ENCODE measurements at places on chromosomes 5 and 9. TPM values are rescaled to one million over a fixed set of nuclear protein-coding genes. Genes with fewer than 3 reads are reported as not detected.
A peak's percentile ranks its signal among the peaks of the same experiment; 100 is the strongest.

DNA sequence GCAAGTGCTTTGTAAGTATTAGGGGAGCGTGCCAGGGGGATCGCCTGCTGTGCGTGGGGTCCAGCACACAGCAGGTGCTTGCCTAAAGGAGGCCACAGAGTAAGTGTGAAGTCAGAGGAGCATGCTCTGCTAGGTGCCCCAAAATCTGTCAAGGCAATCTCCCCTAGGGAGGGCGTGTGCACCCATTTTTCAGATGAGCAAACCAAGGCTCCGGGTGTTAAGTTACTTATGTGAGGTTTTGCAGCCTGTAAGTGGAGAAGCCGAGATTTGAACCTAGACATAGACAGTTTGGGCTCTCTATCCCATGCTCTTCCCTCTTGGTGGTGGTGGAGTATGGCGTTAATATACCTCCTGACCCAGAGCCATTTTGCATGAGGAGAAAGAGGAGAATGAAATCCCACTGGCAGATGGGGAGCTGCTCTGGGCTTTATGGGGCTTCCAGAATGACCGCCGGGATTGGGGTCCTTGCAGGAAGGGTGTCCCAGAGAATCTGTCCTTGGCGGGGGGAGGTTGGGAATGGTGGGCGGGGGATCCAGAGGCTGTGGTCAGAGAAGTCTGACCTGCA is 14.1 kb downstream of the NDST1 start:
- no peak overlapping the region for H3K4me3 ChIP-seq
- peaks cover 46% of the 10 kb centered on the region for H3K4me1 ChIP-seq
- no peaks in the 10 kb centered on the region for H3K36me3 ChIP-seq
- no peaks in the 10 kb centered on the region for H3K27me3 ChIP-seq
- no peak for DNase-seq

- no peaks in the 10 kb centered on the region for H3K4me1 ChIP-seq
- H3K4me3 ChIP-seq: no peak overlapping the region
Measured at GRCh38 chr9:77475641-77476473, 172.3 kb downstream of the GNA14 start.

- H3K36me3 ChIP-seq: no peaks in the 10 kb centered on the region
- no peaks in the 10 kb centered on the region for H3K27me3 ChIP-seq
- DNase-seq: no peak
- H3K4me3 ChIP-seq: no peak overlapping the region
Measured at GRCh38 chr5:120806202-120806601, 342.1 kb downstream of the PRR16 start.

- H3K4me1 ChIP-seq: no peaks in the 10 kb centered on the region
- no peak overlapping the region for H3K27ac ChIP-seq
- no peaks in the 10 kb centered on the region for H3K27me3 ChIP-seq
- no peaks in the 10 kb centered on the region for H3K36me3 ChIP-seq
Measured at GRCh38 chr9:13970018-13970417, 343.9 kb downstream of the NFIB start.

GRCh38 chr9:88605512-88606362 is 70.8 kb downstream of the NXNL2 start:
- no peak overlapping the region for H3K4me3 ChIP-seq
- peaks cover 3% of the 10 kb centered on the region for H3K4me1 ChIP-seq
- H3K27me3 ChIP-seq: no peaks in the 10 kb centered on the region
- no peaks in the 10 kb centered on the region for H3K36me3 ChIP-seq
- peak overlapping the region; percentile 10 for H3K27ac ChIP-seq
- no peak for DNase-seq

- H3K27ac ChIP-seq: no peak overlapping the region
- no peak for DNase-seq
- H3K4me1 ChIP-seq: peaks cover 5% of the 10 kb centered on the region
Measured at GRCh38 chr9:38370176-38370575, 22.3 kb upstream of the ALDH1B1 start.

- DNase-seq: no peak
- no peak overlapping the region for H3K4me3 ChIP-seq
- H3K27ac ChIP-seq: no peak overlapping the region
- H3K36me3 ChIP-seq: no peaks in the 10 kb centered on the region
- H3K27me3 ChIP-seq: no peaks in the 10 kb centered on the region
Measured at GRCh38 chr5:151766975-151767374, 4.8 kb upstream of the G3BP1 start.

GRCh38 chr9:108166519-108166918 is 677.0 kb upstream of the KLF4 start:
- H3K27ac ChIP-seq: peak overlapping the region; percentile 16
- DNase-seq: peak; percentile 39
- H3K27me3 ChIP-seq: no peaks in the 10 kb centered on the region
- no peaks in the 10 kb centered on the region for H3K36me3 ChIP-seq
- no peak overlapping the region for H3K4me3 ChIP-seq

DNA sequence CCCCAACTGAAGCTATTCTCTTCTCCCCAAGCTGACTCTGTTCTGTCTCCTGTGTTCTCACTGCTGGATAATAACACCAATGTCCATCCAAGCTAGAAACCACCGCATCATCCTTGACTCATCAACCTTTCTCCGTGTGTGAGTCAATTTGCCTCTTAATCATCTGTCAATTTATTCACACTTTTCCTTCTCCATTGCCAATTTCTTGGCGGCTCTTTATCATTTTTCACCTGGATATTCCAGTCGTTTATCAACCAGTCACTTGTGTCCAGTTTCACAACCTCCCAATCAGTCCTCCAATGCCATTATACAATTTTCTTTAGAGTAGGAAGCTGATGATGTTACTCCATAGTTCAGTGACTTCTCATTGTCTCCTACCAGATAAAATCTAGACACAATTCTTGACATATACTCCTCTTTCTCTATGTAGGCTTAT is 45.4 kb upstream of the LIFR start:
- peaks cover 9% of the 10 kb centered on the region for H3K4me1 ChIP-seq
- no peak overlapping the region for H3K4me3 ChIP-seq
- no peaks in the 10 kb centered on the region for H3K36me3 ChIP-seq
- no peak overlapping the region for H3K27ac ChIP-seq

- H3K27ac ChIP-seq: peak overlapping the region; percentile 23
- no peak for DNase-seq
- H3K4me1 ChIP-seq: peaks cover 9% of the 10 kb centered on the region
- peak overlapping the region; percentile 86 for H3K4me3 ChIP-seq
- H3K27me3 ChIP-seq: no peaks in the 10 kb centered on the region
Measured at GRCh38 chr5:74685979-74686631, 1.1 kb downstream of the HEXB start.

- H3K27ac ChIP-seq: no peak overlapping the region
- H3K4me3 ChIP-seq: no peak overlapping the region
- peaks cover 6% of the 10 kb centered on the region for H3K36me3 ChIP-seq
- H3K4me1 ChIP-seq: no peaks in the 10 kb centered on the region
- DNase-seq: no peak
Measured at GRCh38 chr5:181233801-181234454, 9.8 kb downstream of the RACK1 start.

GRCh38 chr5:74241751-74242140 is 398.8 kb downstream of the ENC1 start:
- H3K4me1 ChIP-seq: peaks cover 15% of the 10 kb centered on the region
- peak; percentile 29 for DNase-seq
- H3K27ac ChIP-seq: peak overlapping the region; percentile 63

DNA sequence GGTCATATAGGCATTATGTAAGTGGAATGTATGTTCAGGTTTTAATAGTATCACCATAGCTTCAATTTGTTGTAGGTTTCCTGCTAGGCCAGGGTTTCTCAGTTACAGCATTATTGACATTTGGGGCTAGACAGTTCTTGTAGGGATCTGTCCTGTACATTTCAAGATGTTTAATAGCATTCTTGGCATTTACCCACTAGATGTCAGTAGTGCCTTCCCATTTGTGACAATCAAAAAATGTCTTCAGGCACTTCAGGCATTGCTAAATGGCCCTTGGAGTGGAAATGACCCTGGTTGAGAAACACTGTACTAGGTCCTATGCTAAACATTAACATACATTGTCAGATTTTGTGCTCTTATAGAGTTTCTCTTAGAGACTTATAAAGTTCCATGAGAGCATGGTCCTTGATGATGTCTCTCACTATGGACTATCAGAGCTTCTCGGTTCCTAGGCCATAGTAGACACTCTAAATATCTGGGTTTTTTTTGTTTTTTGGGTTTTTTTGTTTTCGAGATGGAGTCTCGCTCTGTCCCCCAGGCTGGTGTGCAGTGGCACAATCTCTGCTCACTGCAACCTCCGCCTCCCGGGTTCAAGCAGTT is 1.4 kb downstream of the KIF20A start:
- DNase-seq: peak; percentile 68
- no peak overlapping the region for H3K4me3 ChIP-seq
- no peaks in the 10 kb centered on the region for H3K36me3 ChIP-seq
- no peak overlapping the region for H3K27ac ChIP-seq
- no peaks in the 10 kb centered on the region for H3K27me3 ChIP-seq

- no peak overlapping the region for H3K27ac ChIP-seq
- H3K27me3 ChIP-seq: no peaks in the 10 kb centered on the region
- DNase-seq: no peak
- H3K4me1 ChIP-seq: no peaks in the 10 kb centered on the region
- H3K36me3 ChIP-seq: no peaks in the 10 kb centered on the region
Measured at GRCh38 chr5:154598021-154598420, 120.0 kb upstream of the HAND1 start.

DNA sequence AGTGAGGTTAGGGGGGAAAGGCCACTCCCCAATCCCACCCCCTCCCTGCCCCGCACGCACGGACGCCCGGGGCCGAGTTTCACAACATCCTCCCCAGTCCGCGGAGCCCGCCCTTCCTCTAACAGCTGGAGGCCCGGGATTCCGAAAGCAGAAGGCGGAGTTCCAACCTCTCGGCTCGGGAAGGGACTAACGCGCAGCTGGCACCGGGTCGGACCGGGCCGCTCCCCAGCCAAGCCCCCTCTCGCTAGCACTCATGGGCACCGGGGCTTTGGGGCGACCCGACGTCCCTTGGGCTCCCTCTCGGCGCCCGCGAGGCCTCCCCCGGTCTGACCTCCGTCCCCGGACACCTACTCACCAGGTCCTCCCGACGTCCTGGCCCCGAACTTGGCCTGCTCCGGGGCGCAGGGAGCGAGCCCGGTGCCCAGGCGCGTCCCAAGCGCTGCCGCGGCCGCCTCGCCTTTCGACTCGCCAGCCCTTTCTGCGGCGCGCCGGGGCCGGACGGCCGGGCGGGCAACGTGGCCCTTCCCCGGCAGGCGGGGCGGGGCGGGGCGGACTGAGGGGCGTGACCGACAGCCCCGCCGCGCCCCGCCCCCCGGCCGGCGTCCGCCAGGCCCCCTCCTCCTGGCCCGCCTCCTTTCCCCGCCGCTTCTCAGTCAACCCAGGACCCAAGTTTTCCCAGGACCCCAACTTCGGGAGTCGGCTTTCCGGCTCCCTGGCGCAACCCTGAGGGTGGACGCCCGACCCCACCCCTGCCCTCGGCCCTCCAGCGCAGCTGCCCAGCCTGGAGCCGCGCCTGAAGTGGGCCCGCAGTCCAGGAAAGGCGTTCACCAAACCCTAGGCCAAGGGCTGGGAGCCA is at the start of gene MGAT1:
Gene MGAT1, minus strand, starts transcription at position 482 of the 856 bp plus-strand sequence. CDS start 9,835 bp downstream, outside the sequence.
- peak within 1 kb of the TSS; percentile 90 for H3K4me3 ChIP-seq
- peak; percentile 93 for DNase-seq
- H3K27me3 ChIP-seq: no peaks in the 10 kb centered on the region

GRCh38 chr9:84404095-84404686 is 63.6 kb upstream of the SLC28A3 start:
- H3K27me3 ChIP-seq: no peaks in the 10 kb centered on the region
- peak; percentile 17 for DNase-seq
- no peak overlapping the region for H3K27ac ChIP-seq
- H3K36me3 ChIP-seq: no peaks in the 10 kb centered on the region
- no peaks in the 10 kb centered on the region for H3K4me1 ChIP-seq

DNA sequence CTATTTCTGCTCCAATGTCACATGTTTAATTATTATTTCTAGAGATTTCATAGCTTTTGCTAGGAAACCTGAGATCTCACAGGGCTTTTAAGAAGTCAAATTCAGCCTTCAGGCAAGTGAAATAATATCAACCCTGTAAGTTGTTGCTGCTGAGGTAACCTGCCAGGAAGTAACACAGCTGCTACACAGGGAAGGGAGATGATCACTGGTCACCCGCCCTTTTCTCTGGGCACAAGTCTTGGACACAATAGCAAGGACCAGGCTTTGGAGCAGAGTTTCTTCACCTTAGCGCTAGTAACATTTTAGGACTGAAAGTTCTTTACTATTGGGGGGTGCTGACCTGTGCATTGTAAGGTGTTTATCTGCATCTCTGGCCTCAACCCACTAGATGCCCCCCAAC is 50.1 kb downstream of the PTTG1 start:
- no peaks in the 10 kb centered on the region for H3K36me3 ChIP-seq
- no peak for DNase-seq
- no peaks in the 10 kb centered on the region for H3K27me3 ChIP-seq

GRCh38 chr5:145473042-145473642 is 362.0 kb downstream of the PRELID2 start:
- H3K27me3 ChIP-seq: no peaks in the 10 kb centered on the region
- H3K4me1 ChIP-seq: no peaks in the 10 kb centered on the region
- DNase-seq: no peak
- no peaks in the 10 kb centered on the region for H3K36me3 ChIP-seq

DNA sequence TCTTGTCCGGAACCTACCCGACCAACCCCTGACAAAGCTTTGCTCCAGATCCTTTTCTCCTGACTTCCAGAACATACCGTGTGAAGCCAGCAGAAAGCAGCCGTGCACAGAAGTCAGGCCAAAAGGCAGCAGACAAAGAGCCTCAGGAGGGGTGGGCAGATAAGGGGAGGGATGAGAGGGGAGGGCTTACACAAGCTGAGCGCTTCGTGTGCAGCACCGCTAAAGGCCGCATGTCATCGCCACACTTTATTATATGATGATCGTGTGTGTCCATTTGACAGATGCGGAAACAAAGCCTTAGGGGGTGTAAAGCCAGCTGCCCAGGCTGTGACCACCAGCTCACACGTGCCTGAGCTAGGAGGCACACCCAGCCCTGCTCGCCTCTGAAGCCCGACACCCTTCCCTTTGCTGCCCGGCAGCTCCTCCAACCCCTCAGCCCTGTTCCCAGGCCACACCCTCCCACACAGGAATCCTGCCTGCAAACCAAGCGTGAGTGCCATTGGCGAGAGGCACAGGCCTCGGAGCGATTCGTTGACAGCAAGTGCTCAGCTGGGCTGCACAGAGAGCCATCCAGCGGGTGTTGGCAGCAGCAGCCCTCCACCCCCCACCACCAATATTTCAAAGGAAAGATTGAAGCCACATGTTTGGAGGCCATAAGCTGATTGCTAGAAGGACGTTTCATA is 170.5 kb upstream of the SMIM23 start:
- no peaks in the 10 kb centered on the region for H3K27me3 ChIP-seq
- H3K36me3 ChIP-seq: no peaks in the 10 kb centered on the region
- no peak overlapping the region for H3K27ac ChIP-seq
- DNase-seq: peak; percentile 43
- H3K4me1 ChIP-seq: peaks cover 6% of the 10 kb centered on the region

TNFSF15 gene
- 10.4 TPM for total RNA-seq

RANBP17 gene
- 17.1 TPM for total RNA-seq

CDH10 gene
- 8.9 TPM for total RNA-seq

PCDHGA2 gene
- total RNA-seq: 0.08 TPM

MAP1B gene
- total RNA-seq: 82.4 TPM

PCDHGB2 gene
- 0.20 TPM for total RNA-seq

DOLPP1 gene
- total RNA-seq: 23.8 TPM

MCTP1 gene
- 8.7 TPM for total RNA-seq

NMRK1 gene
- 13.6 TPM for total RNA-seq

SECISBP2 gene
- total RNA-seq: 43.8 TPM

SPINK1 gene
- total RNA-seq: 1,467 TPM
